ENCODE measurements at places on chromosomes 2 and 18.

GRCh38 chr18:45004546-45005080 is 323.9 kb downstream of the SETBP1 start:
- DNase-seq = no peak

- no peak for DNase-seq
Observed at GRCh38 chr2:161070693-161071479, 89.3 kb upstream of the TANK start.

- no peak for DNase-seq
Observed at GRCh38 chr18:28820353-28820752, 643.4 kb upstream of the CDH2 start.

DNA sequence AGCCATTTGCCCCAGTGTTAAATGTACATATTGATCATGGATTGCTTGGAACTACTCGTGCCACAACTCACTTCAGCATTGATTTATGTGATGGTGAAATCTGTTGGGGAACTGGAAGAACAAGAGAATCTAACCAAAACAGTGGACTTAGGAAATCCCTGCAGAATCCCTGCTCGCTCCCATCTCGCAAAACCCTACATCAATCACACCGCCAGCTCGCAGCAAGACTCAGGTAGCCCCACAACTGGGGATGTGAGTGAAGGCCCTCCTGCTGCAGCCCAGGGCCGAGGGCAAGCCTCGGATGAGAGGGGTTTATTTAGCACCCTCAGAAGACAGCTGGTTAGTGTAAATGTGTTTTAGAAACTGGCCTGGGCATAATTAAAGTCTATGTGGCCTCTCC is 171.6 kb downstream of the ANAPC1 start:
- no peak for DNase-seq

DNA sequence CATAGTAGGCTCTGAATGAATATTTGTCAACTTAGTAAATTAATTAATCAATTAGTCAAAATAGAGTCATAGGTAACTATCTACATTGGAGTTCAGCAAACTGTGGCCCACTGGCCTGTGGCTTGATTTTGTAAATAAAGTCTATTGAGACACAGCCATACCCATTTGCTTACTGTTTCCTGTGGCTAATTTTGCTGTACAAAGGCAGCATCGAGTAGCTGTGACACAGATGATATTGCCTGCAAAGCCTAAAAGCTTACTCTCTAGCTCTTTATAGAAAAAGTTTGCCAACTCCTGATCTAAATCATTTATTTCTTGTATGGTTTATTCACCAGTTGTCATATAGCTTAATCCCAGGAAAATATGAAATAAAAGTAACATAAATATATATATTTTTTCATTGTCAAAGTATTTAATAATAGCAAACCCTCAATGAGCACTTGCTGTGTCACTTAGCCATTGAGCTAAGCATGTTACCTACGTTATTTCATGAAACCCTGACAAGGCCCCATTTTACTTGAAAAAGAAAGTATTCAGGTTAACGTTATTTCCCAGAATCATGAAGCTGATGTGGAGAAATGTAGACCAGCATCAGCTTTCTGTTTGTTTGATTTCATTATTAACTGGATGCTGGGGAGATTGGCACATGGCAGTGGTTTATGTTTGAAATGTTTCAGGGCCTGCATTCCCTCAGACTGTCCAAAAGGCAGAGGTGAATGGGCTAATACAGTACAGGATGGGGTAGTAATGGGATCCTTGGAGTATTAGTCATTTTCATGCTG is 69.6 kb downstream of the ICOS start:
- no peak for DNase-seq

GRCh38 chr2:9332853-9333245 is 90.5 kb downstream of the ITGB1BP1 start:
- DNase-seq = no peak

DNA sequence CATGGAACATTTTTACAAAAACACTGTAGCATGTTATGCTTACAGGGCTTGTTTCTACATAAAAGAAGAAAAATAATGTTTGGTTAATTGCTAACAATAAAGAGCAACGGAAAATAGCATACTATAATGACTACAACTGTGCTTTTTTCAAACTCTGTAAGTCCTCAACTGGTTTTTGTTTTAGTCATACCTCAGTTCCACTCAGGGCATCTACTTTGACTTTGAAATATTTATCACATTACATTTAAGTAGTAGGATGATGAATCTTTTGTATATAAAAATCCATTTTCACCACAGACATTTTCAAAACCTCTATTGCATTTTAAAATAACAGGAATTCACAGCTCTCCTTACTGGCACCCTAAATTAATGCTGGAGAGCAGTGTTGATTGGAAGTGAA is 8.3 kb downstream of the SATB2 start:
- no peak for DNase-seq

- peak; percentile 49 for DNase-seq
Observed at GRCh38 chr2:230068651-230069055, at the start of gene SLC16A14. Gene SLC16A14 (minus strand): TSS chr2:230068924. CDS start chr2:230059352, 9,572 bp downstream.
